ENCODE measurements at places on chromosomes 13 and 19.
A peak's percentile ranks its signal among the peaks of the same experiment; 100 is the strongest.

DNA sequence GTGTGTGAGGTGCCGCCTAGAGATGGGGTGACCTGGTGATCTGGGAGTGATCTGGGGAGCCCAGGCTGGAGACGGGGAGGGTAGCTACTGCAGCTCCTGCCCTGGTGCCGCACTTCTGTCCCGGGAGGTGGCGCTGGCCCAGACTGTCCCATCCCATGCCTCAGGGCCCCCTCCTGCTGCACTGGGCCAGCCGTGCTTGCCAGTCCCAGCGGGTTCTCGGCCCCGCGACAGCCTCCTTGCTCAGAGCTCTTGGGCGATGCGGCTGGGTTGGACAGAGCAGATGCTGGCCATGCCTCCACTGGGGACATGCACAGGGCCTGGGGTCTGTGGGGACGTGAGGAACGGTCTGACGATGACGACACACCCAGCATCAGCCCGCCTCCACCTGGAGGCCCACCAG lies 2.5 kb downstream of the RAX2 start:
- no peak for DNase-seq

DNA sequence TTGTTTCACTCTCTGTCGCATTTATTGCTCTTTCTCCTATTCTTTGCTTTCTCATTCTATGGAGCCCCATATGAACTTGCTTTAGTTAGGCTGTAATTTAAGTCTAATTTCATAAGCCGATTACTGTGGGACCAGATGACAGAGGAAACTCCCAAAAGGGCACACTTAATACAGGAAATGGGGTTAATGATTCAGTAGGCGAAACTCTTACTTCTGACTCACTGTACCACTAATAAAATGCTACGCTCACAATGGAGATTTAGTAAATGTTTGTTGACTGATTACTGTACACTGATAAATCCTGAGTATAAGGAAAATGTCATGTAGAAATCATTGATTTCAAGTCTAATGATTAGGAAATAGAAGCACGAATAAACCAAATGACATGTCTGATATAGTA lies 276.4 kb downstream of the KLF5 start:
- peak; percentile 11 for DNase-seq

GRCh38 chr19:52171321-52172169 lies at the start of gene ZNF836:
TSS of gene ZNF836 (minus strand) at chr19:52171621. CDS start at chr19:52168072, 3,549 bp downstream.
- peak; percentile 40 for DNase-seq

DNA sequence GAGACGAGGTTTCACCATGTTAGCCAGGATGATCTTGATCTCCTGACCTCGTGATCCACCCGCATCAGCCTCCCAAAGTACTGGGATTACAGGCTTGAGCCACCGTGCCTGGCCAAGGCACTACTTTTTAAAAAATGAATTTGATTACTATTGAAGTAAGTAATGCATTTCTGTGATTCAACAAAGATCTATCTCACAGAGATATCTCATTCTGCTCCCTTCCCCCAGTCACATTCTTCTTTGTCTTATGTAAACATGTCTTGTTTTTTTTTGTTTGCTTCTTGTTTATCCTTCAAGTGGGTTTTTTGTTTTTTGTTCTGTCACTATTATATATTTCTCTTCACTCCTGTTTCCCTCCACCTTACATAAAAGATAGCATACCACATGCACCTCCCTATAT lies 6.6 kb downstream of the ZNF146 start:
- DNase-seq = no peak

GRCh38 chr13:73304442-73304841 lies 245.6 kb downstream of the KLF5 start:
- no peak for DNase-seq

- no peak for DNase-seq
Measured at GRCh38 chr19:48480183-48480557, 11.0 kb downstream of the CYTH2 start.

DNA sequence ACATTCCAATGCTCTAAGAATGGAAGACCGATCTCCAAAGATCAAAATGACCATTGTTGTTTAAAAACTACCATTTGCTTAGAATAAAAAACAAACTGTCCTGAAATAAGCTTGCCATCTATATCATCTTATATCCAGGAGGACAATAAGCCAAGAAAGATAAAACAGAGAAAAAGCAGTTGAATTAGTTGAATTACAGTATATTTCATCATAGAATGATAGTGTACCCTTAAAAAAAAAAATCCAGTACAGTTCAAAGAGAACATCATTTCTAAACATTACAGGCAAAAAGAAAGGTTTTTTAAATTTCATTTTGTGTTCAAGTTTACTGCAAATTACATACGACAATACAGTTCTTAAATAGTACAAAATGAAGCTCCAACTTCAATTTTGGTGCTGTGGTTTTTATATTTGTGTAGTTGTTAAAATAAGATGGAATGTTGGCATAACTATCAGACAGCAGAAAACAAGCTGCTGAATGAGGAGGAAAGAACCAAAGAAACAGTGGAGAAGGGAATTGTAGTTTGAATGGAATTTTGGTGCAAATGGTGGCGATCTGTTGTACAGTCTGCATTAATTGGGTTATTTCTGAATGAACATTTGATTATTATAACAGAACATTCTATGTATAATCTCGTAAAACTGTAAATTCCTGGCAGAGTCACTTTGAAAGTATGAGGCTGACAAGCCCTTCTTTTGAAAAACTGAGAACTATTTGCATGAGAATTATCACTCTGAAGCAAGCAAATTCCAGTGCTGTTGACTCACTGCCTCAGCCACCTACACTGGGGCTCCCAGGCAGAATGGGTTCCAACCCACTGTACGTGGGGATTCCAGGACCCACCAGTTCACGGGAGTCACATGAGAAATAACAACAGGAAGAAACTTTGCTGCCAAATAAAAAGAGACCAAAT lies 37.7 kb downstream of the LHFPL6 start:
- DNase-seq = peak; percentile 46

DNA sequence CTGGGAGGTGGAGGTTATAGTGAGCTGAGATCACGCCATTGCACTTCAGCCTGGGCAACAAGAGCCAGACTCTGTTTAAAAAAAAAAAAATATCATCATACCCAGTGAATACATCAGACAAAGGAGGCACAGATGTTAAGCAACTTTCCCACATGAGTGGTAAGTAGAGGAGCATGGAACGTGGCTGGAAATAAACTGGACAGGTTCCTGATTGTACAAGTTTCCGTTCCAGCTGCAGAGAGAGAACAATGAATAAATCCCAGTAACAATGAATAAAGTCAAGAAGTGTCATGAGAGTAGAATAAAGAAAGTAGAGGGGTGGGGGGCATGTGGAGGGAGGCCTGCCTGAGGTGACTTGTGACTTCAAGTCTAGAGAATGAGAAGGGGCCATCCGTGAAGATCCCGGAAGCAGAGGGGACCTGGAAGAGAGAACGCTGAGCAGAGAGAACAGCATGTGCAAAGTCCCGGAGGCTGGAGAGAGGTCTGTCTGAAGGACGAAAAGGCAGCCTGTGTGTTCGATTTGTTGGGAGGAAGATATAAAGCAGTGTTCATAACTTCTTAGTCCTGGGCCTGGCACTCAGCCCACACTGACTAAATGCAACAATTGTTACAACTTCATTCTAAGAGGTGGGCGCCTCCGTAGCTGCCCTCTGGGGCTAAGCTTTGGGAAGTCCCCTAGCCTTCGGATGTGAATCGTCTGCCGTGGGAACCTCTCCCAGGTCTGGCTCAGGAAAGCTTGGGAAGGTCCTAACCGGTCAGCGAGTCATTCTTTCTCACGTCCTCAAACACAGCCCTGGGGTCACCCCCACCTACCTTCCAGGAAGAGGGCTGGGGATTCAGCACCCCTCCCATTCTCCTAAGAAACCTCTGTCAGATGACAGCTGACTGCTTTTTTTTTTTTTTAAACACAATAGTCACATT lies 15.3 kb upstream of the ARHGEF18 start:
- DNase-seq = no peak

DNA sequence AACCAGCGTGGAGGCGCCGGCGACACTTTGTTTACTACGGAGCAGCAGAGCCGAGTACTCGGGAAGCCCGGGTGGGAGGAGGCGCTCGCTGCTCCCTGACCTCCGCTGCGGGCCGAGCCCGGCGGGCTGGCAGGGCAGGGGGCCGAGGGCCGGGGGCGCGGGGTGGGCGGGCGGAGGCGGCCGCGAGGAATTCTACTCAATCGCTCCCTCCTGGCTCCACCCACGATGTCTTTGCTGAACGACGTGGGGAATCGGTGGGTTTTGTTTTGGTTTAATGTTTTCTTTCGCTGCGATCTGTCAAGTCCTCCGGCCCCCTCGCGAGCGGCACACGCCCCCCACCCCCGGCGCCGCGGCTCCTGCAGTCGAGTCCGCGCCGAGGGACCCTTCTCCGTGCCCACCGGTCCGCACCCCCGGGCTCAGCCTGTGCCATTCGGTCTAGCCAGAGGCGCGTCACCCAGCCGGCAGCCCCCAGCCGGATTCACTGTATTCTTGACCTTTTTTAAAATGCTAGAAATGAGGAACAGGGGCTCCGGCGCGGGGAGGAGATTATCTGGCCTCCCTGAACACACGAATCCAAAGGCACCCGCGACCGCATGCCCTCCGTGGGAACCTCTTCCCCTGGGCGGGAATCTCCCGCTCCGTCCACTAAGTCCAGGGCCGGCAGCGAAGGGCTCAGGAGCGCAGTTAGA lies 636 bp upstream of the FOXO1 start:
- no peak for DNase-seq

DNA sequence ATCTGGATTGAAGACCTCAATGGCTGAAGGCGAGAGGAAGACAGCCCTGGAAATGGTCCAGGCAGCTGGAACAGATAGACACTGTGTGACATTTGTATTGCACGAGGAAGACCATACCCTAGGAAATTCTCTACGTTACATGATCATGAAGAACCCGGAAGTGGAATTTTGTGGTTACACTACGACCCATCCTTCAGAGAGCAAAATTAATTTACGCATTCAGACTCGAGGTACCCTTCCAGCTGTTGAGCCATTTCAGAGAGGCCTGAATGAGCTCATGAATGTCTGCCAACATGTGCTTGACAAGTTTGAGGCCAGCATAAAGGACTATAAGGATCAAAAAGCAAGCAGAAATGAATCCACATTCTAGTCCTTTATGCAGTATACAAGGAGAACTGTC lies 1.2 kb downstream of the POLR1D start:
- no peak for DNase-seq

DNA sequence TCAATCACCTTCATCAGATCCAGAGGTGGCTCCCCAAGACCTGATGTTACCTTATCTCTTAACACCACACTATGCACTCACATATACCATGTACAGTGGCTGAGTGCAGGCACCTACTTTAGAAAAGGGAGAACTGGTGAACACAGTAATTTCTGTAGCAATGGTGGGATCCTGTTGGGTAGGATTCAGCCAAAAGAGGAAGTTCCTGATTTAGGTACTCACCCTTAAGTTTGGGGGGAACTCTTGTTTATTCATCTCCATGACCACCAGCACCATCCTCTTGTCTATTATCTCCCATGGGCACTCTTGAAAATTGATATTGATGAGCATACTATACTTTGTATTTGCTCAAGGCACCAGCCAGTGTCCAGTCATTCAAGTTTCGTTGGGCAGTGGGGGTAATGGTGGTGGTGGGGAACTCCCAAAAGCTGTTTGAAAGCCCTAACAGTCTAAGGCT lies 324.4 kb downstream of the LMO7 start:
- no peak for DNase-seq

DNA sequence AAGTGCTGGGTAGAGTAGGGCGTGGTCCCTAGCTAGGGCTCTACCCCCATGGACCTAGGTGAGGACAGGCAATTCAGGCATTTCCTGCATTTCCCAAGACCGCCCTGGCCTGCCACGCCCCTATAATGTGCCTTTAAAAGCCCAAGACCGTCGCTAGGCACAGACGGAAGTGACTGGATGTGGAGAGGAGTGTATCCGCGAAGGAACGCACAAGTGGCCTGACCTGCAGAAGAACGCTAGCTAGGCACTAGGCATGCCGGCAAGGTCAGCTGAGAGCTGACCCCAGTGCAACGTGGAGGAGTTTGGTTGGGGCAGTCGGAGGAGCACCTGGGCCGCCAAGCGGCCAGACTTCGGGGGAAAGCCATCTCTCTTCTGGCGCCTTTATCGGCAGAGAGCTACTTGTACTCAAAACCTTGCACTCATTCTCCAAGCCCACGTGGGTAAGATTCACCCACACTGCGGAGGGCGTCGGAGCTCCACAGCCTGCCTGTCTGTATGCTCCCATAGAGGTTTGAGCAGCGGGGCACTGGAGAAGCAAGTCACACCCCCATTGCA lies 370.0 kb downstream of the FGF9 start:
- no peak for DNase-seq

GRCh38 chr19:4891066-4891465 lies 11.6 kb downstream of the ARRDC5 start:
- DNase-seq = no peak

DNA sequence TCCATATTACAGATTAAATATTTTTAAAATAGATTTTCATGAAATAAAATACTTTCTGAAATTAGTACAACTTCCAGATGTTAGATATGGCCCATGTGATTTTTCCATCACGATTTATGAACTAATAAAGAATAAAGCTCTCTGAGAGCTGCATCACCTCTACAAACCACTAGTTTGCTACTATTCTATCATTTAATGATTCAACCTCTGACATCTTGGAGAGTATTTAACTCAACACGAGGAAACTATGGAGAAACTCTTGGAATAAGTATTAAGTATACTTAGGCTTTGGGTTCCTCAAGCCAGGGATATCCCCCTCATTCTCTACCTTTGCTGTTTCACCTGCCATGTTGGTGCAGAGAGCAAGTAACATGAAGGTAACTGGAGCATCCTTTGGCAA lies 55.7 kb downstream of the DACH1 start:
- no peak for DNase-seq

DNA sequence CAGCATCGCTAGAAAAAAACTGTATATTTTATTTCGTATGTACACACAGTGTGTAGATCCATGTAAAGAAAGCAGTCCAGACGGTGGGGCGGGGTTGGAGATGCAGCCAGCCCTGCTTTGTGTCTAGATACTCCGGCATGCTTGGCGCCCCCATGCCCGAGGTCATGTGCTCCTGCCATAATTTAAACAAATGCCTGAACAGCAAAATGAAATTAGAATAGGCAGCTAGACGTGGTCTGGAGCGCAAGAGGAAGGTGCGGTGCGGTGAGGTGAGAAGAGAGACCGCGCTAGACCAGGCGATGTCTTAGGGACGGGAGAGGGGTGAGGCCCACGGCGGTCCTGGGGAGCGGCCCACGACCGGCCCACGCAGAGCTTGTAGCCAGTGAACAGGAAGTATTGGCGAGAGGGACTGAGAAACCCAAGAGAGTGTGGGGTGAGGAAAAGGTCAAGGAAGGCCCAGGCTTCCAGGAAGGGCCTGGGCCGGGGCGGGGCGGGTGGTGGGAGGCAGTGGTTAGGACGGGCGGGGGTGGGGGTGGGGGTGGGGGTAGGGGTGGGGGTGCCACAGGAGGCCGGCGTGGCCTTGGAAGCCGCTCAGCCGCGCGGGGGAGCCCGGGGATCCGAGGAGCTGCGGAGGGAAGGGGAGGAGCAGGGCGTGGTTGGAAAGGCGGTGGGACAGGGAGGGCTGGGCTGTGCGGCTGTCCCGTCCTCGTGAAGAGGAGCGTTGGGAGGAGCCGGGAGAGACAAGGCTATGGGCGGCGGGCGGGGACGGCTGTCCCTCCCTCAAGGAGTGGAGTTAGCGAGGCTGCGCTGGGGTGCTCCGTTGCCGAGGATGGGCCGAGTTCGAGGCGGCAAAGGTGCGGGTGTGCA lies 254.7 kb upstream of the SGCG start:
- peak; percentile 5 for DNase-seq

All from AG09319 (cell line).